ENCODE measurements at places on chromosomes 12 and 14.

DNA sequence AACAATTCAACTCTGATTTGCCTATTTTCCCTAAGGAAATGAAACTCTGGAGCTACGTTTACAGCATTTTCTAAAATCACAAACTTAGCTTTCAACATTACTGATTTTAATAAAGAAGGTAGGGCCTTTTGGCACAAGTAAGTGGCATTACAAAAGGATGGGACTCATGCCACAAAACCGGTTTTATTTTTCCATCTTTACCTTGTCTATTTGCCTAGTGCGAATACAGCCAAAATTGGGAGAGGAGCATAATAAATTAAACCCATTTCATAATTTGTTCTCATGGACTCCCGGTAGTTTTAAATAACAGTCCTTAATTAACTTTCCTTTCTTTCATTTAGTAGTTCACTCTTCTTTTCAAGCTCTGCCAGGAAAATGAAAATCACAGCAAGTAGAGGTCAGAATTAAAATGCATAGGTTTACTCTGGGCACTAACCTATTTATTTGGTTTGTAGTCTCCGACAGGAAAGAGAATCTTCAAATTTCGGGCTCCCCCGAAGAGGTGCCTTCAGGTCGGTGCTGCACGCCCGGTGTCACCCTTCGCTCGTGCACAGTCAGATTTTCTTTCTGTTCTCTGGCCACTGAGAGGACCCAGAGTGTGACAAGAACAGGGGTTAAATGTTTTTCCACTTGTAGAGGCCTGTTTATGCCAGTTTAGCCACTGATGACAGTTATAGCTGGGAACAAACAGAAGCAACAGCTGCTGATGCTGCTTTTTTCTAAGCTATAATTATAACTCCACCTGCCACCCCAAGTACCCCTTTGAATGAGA lies at the start of gene BEST3:
BEST3 (minus strand) TSS at position 535 of the 772 bp plus-strand sequence. CDS start 1,505 bp downstream, outside the sequence.
- DNase-seq = no peak

GRCh38 chr14:30257946-30258661 lies 300.9 kb upstream of the G2E3 start:
- no peak for DNase-seq

GRCh38 chr14:36582874-36583241 lies 444 bp upstream of the NKX2-8 start:
- DNase-seq = no peak

- DNase-seq = no peak
Observed at GRCh38 chr12:6382982-6383381, 980 bp upstream of the LTBR start.

GRCh38 chr12:94779485-94779884 lies 129.1 kb upstream of the TMCC3 start:
- DNase-seq = no peak

GRCh38 chr12:114817571-114818425 lies 133.8 kb upstream of the TBX3 start:
- no peak for DNase-seq

GRCh38 chr12:30519535-30519934 lies 176.1 kb downstream of the IPO8 start:
- no peak for DNase-seq

- no peak for DNase-seq
Observed at GRCh38 chr14:87052646-87053225, 940.2 kb downstream of the GALC start.

GRCh38 chr14:77638771-77639171 lies 22.3 kb upstream of the SPTLC2 start:
- DNase-seq = no peak

GRCh38 chr12:85405781-85406522 lies 125.9 kb downstream of the ALX1 start:
- DNase-seq = no peak

DNA sequence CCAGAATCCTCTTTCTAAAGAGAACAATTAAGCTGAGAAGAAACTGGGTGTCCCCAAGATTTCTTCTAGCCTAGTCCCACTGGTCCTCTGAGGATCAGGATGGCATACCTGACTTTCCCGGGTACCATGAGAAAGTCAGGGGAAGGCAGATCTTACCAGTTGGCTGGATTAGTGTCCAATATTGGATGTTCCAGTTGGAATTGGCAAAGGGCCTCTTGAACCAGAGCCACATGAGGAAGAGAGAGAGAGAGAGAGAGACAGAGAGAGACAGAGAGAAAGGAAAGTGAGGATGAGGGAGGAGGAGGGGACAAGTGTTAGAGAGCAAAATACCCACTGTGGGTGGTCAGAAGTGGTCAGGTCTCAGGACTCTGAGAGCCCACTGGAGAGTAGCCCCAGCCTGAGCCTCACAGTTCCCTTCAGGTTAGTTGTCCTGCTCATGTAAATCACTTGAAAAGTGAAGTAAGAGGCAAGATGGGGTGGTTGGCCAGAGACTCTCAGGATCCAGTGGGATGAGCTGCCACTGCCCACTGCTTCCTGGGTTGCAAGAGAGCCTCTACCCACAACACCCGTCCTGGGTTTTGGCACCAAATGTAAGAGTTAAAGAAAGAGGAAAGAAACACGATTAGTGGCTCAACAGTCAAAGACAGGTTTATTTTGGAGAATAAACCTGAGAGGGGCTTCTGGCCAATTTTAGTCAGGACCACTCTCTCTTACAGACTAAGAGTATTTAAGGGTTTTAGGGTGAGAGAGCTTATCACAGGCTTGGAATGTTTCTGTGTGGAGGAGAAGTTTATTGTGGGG lies 28.4 kb upstream of the A2M start:
- DNase-seq = no peak

GRCh38 chr14:38775986-38776385 lies 327.0 kb downstream of the SEC23A start:
- DNase-seq = no peak

- DNase-seq = no peak
Observed at GRCh38 chr12:25957793-25958427, 572 bp upstream of the RASSF8 start.

DNA sequence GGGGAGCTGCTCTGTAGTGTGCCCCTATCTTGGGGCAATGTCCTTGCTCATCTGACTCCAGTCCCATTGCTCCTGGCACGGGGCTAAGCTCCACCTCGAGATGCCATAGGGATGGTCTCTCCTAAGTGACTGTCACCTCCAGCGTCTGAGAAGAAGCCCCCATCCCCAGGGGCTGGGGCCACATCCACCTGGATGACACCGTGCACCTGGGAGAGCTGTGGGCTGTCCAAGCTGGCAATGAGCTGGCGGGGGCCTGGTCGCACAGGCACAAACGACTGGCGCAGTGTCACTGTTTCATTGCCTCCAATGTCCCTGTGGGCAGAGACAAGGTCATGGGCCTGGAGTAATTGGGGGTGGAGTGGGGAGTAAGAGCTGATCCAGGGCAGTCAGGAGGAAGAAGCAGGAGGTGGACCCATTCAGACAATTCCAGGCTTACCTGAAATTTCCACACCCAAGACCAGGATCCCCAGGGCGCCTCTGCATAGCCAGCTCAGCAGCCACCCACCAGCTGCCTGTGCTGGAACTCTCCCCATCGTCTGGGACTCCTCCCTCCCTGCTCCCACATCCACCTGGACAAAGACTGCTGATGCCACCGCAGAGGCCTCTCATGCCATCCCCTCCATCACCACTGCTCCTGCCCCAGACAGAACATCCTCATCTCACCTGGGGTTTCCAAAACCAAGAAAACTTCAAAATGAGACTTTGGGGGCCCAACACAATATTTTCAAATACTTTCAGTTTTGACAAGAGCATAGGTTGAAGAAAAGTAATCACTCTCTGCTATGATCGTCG lies 7.0 kb upstream of the TINF2 start:
- DNase-seq = no peak

DNA sequence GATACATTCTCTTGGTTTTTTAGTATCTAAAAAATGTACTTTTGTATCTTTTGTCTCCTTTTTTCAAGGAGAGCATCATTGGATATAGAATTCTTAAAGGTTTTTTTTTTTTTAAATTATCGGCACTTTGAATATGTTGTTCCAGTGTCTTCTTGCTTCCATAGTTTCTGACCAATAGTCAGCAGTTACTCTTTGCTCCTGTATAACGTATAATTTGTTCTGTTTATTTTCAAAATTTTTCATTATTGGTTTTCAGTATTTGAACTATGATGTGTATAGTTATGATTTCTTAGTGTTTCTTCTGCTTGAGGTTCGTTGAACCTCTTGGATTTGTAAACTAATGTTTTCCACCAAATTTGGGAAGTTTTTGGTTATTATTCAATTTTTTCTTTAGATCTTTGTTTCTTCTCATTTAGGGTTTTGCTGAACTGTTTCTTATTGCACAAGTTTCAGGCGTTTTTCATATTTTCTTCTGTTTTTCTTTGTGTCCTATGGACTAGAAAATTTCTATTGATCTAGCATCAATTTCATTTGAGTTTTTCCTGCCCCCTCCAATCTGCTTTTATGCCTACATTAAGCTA lies 93.9 kb downstream of the PLBD1 start:
- no peak for DNase-seq

DNA sequence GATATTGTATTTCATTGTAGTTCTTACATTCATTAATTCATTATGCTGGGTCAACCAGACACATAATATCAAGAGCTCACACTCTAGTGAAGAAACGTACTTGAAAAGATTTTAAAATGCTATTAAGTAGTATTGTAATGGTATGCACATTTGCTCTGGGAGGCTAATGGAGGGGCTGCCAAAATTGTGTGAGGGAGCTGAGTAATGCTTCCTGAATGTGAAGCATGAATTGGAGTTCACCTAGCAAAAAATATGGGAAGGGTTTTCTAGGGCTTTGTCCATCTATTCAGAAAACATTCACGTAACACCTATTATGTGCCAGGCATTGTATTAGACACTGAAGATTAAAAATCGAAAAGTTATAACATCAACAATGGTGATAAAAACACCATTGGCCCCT lies 403.8 kb upstream of the PDE3A start:
- no peak for DNase-seq

DNA sequence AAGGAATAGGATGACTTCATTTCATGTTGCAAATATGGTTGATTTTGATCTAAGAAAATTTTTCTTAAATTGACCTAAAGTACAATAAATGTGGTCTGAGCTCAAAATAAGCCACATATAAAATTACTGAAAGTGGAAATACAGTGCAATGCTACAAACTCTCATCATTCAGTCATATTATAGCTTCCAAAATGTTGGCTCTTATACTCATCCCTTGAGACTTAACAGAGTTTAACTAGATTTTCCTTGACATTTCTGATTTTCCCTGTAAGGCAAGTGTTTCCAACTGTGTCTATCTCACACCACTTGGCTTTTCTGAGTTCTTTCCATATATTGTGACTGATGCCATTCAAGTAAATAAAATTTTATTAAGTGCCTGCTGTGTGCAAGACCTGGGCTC lies 123.7 kb upstream of the NTF3 start:
- DNase-seq = no peak

GRCh38 chr14:89357655-89358297 lies 59.3 kb downstream of the FOXN3 start:
- DNase-seq = no peak

DNA sequence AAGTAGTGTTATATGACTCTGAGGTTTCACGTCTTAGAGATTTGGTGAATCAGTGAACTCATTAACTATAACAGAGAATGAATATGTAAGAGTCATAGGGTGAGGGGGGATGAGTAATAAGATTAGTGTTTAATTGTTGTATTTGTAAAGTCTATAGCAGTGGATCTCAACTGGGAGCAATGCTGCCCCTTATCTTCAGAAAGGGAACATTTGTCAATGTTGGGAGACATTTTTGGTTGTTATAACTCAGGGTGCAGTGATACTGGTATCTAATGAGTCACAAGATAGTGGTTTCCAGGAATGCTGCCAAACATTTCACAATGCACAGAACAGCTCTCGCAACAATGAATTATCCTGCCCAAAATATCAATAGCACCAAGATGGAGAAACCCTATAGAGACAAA lies 1193.7 kb downstream of the GALC start:
- no peak for DNase-seq

DNA sequence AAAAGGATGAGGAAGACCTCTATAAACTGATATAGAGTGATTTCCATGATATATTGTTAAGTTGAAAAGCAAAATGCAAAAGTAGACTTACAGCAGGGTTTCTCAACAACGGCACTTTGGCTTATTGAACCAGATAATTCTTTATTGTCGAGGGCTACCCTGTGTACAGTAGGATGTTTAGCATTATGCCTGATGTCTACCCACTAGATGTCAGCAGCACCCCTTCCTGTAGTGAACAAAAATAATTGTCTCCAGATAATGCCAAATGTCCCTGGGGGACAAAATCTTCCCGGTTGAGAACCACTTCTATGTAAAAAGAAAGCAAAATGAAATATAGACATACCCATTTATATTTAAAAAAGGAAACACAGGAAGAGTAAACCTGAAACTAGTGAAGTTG lies 32.4 kb downstream of the ABCD2 start:
- no peak for DNase-seq

GRCh38 chr14:105817971-105818711 lies 291.8 kb downstream of the TMEM121 start:
- DNase-seq = no peak

- DNase-seq = no peak
Observed at GRCh38 chr12:130334937-130335336, 2.8 kb upstream of the PIWIL1 start.

DNA sequence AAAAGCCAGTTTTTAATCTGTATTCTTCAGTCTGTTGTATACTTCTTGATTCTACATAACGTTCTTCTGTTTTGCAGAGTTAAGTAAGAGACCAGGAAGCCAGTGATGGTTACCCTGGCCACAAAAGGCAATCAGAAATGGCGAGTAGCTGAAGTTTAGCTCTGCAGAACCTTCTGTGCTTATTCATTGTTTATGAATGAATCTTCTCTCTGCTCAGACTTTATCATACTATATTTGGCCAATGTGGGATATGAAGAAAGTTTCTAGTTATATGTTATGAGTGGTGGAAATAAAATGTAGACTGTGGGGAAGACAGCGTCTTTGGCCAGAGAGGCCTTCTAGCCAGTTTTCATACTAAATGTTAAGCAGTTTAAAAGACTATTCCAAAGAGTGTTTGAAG lies 249.9 kb upstream of the RGS6 start:
- no peak for DNase-seq

DNA sequence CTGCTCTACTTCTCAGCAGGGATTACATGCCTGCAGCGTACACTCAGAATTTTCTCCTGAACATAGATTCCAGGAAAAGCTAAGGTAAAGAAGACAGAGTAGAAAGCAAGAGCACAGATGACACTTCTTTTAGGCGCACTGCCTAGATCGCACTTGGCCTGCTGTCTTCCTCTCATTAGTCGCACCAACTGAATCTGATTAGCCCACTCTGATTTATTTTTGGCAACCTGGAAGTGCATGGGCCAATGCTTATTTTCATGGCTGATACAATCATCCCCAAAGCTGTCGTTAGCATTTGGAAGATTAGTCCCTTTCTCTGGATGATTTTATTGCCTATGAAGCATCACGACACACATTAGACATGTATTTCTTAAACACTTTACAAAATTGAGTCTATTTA lies 152.5 kb downstream of the PTPRO start:
- DNase-seq = no peak
